ENCODE measurements at places on chromosomes 2 and 18. TPM values are rescaled to one million over a fixed set of nuclear protein-coding genes. Genes with fewer than 3 reads are reported as not detected.

Gene GCG
- not detected for total RNA-seq

- no peak for DNase-seq
Observed at GRCh38 chr2:178225006-178225805, 30.9 kb downstream of the OSBPL6 start.

GRCh38 chr2:28981620-28982376 lies 700 bp downstream of the TOGARAM2 start:
- no peak for DNase-seq

DNA sequence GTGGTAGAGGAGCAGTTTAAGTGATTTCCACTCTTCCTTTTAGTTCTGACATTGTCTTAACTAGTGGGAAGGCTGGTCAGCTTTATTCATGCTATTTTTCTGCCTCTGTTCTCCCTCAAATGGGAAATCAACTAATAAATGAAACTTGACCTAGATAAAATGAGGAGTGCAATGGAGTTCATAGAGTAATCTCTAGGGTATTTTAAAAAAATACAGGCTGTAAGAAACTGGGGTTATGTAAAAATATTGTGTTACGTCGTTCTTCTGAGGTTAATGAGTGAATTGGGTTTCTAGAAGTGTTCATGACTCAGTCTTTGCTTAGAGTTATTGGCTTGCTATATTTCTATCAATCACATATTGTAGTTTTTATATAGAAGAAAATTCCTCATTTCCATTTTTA lies 734.5 kb downstream of the MBD2 start:
- DNase-seq, result no peak
